Activated T-cell treated with anti-CD3 and anti-CD28 coated beads for 4 hours (primary cell): ENCODE measurements at places on chromosomes 12 and 14.

DNA sequence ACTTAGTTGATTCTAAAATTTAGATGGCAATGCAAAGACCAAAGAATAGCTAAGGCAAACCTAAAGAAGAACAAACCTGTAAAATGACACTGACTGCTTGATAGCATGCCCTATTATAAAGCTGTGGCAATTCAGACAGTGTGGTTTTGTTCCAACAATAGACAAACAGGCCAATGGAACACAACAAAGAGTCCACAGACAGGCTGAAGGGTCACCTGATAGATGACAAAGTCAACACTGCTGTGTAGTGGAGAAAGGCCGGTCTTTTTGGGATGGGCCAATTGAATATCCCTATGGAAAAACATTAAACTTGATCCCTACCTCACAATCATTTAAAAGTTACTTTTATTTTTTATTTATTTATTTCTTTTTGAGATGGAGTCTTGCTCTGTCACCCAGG lies 33.8 kb upstream of the SLC25A3 start:
- no peak for DNase-seq

DNA sequence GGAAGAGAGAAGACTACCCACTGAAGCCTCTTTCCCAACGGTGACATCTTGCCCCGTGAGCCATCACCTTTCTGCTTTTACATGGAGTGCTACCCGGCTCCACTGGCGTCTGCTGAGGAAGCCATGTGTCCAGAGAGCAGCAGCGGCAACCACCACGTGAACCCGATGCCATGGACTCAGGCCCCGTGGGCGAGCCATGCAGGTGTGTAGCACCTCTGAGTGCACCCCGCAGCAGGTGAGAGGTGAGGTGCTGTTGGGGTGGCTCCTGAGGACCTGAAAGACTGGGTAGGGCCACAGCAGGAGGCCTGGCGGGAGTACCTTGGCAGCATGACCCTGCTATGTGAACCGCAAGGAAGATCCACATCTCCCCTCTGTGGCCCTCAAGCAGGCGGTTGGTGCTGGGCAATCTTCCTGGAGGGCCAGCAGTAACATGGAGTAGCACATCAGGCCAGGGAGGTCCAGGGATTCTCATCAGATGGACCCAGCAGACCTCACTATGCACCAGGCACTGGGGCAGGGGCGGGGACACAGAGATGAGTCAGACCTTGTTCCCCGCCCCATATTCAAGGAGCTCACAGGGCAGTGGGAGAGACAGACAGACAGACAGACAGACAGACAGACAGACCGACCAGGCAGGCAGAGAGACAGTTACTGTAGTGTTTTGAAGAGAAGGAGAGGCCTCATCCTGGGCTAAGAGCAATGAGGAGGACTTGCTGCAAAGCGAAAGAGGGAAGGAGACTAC lies 129.6 kb downstream of the PAPOLA start:
- peak; percentile 2 for DNase-seq

GRCh38 chr12:10741845-10742244 lies 18.7 kb upstream of the YBX3 start:
- no peak for DNase-seq

GRCh38 chr12:108370415-108370814 lies 31.3 kb upstream of the CMKLR1 start:
- no peak for DNase-seq

DNA sequence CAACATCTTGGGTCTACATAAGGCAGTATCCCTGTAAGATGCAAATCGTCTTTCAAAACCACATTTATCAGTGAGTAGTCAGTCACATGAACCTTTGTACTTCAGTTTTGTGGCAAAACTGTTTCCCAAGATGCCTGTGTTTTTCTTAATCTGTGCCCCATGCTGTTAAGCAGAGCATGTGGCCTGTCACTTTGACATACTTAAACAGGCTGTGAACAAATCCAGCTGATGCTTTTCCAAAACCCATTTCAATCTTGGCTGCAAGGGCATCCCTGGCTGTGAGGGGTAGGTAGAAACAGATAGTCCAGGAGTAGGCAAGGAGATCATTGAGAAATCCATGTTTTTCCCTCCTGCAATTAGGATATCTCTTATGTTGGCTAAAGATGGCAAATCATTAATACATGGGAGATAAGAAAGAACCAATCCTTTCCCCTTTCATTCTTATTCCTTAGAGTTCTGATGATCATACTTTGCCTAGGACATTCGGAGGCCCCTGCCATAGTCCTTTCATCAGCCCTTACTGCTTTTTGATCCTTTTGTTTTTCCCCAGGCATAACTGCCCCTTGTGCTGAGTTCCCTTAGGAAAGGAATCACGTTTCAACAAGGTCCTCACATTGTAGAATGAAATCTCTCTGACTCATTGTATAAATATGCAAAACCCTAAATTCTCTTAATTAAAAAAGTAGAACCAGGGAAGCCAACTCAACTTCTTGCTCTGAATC lies 121.1 kb upstream of the EEA1 start:
- DNase-seq = no peak

DNA sequence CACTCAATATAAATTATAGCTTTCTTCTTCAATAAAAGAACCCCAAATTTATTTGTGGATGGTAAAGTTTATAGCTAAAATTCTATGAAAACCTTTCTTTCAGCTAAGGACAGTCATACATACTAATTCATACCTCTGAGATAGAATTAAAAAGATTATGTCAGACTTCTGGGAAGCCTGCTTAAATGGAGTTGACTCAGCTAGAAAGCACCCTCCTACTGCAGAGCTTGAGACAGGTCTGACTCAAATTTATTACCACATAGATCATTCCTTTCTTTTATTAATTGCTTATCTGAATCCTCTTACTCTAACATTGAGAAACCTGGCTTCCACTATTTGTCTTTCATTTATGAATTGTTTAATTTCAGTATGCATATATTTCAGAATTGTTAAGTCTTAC lies 1007.0 kb upstream of the LRFN5 start:
- DNase-seq = no peak

- DNase-seq = no peak
These were observed 9.6 kb downstream of the APOBEC1 start for GRCh38 chr12:7656121-7656520.

DNA sequence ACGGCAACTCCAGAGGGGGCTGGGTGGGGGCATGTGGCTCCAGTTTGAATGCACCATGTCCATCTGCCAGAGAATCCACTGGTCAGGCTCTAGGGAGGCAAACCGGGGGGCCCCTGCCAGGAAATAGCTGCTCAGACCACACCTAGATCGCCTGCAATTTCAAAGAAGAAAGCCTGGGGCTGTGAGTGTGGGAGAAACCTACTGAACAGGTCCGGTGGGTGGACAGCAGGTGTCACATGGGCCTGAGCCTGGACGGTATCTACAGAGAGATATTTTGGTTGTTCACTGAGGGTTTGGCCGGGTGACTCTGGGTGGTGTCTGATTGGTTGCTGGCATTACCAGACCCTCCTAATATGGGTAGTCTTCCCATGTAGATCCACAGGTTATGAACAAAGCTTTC lies 32.0 kb downstream of the DAO start:
- no peak for DNase-seq

- DNase-seq = no peak
These were observed 57.2 kb downstream of the RIC8B start for GRCh38 chr12:106831699-106832098.

DNA sequence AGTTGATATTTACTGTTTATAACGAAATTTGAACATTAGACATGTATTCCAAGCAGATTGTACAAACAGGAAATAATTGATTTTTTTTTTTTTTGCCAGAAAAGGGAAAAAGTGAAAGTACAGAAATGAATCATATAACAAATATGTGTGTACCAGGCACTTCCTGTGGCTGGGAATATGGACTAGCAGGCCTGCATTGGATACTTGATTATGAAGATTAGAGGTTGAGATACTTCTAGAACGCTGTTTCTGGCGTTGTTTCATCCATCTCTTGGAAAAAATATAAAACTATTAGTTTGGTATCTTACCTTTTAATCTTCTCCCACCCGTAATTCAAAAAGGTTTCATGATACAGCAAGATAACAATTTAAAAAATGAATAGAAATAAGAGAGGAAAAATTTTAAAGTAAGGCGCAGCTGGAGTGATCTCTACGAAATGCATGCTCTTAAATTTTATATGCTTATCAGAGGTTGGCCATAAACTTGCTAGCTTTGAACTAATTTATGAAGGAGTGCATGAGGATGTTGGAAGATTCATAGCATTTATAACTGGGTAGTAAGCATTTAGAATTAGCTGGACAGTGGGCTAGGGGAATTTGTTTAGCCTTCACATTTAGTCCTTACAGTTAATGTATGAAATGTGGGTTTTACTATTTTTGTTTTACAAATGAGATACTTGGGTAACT lies 90.8 kb downstream of the AEBP2 start:
- no peak for DNase-seq

- peak; percentile 9 for DNase-seq
These were observed at the start of gene PLEK2 for GRCh38 chr14:67411820-67412421. Gene PLEK2, minus strand, starts transcription at chr14:67412165. Its CDS starts 106 bp downstream, at chr14:67412059.

- DNase-seq = no peak
These were observed 827.2 kb downstream of the FLRT2 start for GRCh38 chr14:86357119-86357518.

- DNase-seq = no peak
These were observed 54.6 kb downstream of the C12orf56 start for GRCh38 chr12:64335886-64336466.

DNA sequence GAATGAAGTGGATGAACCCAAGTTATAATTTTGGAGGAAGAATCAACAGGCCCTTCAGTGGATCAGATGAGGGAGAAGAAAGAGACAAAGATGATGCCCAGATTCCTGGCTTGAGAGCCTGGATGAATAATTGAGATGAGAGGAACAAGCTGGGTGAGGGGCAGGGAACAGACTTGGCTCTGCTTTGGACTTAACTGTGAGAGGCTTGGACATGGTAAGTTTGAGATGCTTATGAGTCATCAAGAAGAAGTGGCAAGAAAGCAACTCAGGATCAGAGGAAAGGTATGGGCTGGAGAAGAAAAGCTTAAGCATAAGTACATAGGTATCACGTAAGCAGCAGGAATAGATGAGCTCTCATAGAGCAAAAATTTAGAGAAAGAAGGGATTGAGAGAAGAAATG lies 55.3 kb downstream of the FIGNL2 start:
- no peak for DNase-seq

DNA sequence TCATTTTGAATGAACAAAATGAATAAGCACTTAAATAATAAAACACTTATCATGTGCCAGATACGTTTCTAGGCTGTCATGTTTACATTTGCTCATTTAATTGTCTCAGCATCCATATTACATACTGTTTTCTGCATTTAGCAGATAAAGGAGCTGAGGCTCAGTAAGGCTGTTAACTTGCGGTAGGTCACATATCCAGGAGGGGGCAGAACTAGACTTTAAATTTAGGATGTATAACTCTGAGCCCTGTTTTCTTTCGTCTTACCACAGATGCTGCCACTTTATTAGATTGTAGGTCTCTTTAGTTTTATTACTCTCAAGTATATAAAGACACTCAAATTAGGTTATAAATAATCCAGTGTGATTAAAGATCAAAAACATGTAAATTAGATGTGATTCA lies 17.7 kb downstream of the IRAK4 start:
- DNase-seq = no peak

GRCh38 chr12:56326533-56326932 lies 7.3 kb downstream of the PAN2 start:
- no peak for DNase-seq

DNA sequence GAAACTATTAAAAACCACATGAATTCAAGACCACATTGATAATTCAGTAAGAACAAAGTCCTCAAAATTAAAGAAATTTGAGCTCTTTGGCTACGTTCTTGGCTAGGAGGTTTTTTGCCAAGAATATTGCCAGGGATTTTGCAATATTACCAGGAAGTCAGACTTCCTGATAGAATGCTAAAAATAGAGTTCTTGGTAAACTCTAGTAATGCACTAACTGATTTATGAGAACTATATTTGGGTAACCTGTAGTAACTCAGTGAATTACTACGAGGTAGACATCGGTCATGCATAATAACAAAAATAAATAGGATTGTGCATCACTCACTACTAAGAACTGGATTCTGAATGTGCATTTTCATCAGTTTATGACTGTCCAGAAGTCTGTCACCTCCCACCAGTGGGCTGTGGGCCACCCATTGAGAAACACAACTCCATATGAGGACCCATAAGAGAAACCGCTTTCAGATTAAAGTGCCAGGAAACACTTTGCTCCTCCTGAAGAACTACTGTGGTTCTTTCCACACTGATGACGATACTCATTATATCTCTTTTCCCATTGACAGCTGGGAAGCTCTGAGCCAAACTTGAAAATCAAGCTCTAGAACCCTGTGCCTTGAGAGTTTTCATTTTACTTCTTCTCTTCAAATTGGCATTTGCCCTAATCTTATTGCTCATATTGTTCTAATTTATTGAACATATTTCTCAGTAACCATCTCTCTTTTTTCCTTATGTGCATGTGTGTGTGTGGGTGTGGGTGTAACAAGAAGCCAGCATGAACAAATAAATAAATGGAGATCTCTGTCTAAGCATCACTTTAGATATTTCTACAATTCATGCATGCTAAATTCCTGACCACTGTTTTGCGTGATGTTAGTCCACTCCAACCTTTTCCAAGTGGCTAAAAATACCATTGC lies 116.6 kb downstream of the BCL11B start:
- no peak for DNase-seq

DNA sequence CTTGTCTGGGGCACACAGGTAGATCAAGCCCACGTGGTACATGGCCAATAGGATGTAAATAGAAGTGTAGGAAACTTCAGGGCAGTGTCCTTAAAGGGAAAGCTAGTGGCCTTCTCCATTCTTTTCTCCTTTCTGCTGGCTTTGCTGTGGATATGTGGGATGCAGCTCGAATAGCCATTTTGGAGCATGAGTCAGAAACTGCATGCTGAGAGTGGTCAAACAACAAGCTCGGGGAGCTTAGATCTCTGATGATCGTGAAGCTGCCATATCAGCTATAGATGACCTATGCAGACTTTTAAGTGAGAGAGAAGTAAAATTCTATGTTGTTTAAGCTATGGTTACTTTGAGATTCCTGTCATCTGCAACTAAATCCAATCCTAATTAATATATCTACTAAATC lies 241.3 kb upstream of the DAAM1 start:
- DNase-seq = no peak

- no peak for DNase-seq
These were observed 365.6 kb downstream of the BCL11B start for GRCh38 chr14:98906123-98906995.

GRCh38 chr12:39872425-39872824 lies 233.5 kb downstream of the SLC2A13 start:
- DNase-seq = no peak

GRCh38 chr12:90102957-90103652 lies 394.5 kb upstream of the ATP2B1 start:
- DNase-seq = no peak

DNA sequence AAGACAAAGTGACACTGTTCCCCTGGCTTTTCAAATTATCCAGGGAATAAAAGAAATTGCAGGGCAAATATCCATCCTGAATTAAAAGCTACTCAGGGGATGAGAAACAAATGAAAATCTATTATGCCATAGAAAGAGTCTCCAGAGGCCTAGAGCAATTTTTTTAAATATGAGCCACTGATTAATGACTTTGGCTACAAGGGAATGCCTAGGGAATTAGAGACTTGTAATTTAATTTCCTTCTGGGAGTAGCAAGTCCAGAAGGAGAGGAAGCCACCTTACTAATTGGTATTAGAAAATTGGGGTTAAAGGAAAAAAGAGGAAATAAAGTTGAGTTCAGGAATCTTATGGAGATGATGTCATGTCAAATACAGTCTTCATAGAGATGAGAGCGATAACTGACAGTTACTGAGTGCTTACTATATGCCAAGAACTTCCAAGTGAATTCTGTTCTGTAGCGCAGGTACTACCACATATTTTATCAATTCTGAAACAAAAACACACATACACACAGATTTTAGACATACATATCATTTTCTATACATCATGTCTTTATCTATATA lies 304.4 kb downstream of the DUSP6 start:
- no peak for DNase-seq
